Activated CD4-positive, alpha-beta memory T cell treated with anti-CD3 and anti-CD28 coated beads, Interleukin-2, amount 10 ng/mL, durations not matched to agents 7 days and 5 days (primary cell): ENCODE measurements at places on chromosomes 2 and 18. TPM values are rescaled to one million over a fixed set of nuclear protein-coding genes. Genes with fewer than 3 reads are reported as not detected.

GRCh38 chr2:113137827-113138226, 10.4 kb downstream of the IL1RN start:
- DNase-seq: no peak
- peaks cover 33% of the 10 kb centered on the region for H3K4me1 ChIP-seq
- no peaks in the 10 kb centered on the region for H3K27me3 ChIP-seq
- no peak overlapping the region for H3K4me3 ChIP-seq
- no peaks in the 10 kb centered on the region for H3K36me3 ChIP-seq

DNA sequence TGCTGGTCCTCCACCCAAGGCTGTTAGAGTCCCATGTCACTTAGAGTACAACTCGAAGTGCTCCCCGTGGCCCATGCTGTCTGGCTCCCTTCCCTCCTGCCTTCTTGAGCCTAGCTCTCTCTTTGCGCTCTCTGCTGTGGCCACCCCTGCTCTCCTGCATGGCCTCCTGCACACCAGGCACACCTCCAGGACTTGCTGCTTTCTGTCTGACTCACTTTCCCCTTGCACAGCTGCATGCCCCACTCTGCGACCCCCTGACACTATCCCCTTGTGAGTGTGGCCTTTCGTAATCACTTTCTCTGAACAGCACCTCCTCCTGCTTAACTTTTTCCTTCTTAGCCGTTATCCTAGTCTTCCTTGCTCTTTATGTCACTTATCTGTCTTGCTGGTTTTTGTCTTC, 343.6 kb downstream of the TGIF1 start:
- no peak for DNase-seq
- H3K27me3 ChIP-seq: peaks cover 9% of the 10 kb centered on the region
- H3K36me3 ChIP-seq: no peaks in the 10 kb centered on the region
- H3K4me3 ChIP-seq: no peak overlapping the region

ITGA4 gene
- 252 TPM for total RNA-seq

COL4A3 gene
- 0.13 TPM for total RNA-seq
